ENCODE measurements at places on chromosomes 2 and 18.

GRCh38 chr2:178764097-178764496 is 43.1 kb downstream of the TTN start:
- DNase-seq = no peak
- no peaks in the 10 kb centered on the region for H3K36me3 ChIP-seq
- peaks cover 2% of the 10 kb centered on the region for H3K27me3 ChIP-seq
- H3K4me1 ChIP-seq = no peaks in the 10 kb centered on the region

DNA sequence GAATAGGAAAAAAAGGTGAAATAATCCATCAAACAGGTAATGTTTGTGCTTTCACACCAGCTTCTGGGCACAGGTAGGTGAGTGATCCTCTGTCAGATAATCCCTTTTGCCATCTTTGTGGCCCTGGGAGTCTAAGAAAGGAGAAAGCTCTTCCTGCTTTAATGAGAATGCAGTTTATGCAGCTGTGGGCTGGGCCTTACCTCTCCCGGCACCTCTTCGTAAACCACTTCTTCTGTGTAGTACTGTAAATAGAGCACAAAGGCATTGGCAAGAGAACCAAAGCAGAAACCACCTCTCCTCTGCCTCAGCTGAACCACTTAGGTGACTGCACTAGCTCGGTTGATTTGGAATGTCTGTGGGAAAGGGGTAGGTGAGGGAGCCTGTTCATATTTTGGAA is 4.9 kb downstream of the NEB start:
- H3K4me1 ChIP-seq = no peaks in the 10 kb centered on the region
- H3K27me3 ChIP-seq = no peaks in the 10 kb centered on the region
- no peak overlapping the region for H3K27ac ChIP-seq
- DNase-seq = no peak
- no peak overlapping the region for H3K4me3 ChIP-seq

DNA sequence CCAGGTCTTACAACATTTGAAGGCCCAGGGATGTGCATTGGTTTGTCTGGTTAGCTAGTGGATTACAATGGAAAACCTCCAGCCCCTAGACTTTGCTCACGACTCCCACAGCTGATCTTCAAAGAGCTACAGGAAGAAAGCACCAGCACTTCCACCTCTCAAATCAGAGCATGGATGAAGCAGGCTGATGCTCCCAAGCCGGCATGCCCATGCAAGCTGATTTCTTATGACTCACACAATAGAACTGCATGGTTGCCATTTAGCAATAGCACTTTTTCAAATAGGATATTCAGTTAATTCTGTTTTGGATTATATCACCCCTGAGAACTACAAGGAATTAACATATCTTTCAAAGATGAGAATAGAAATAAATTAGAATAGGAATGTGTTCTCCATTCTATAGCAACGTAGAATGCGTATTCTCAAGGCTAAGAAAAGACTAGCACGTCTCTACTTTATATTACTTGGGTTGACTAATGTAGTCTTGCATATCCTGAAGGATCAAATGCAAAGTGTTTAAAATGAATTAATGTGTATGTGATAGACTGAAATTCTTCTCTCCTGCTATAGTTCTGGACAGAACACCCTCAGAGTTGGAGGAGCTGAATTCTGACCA is 292.4 kb downstream of the TRIB2 start:
- H3K36me3 ChIP-seq = no peaks in the 10 kb centered on the region
- H3K4me3 ChIP-seq = no peak overlapping the region
- peaks cover 8% of the 10 kb centered on the region for H3K27me3 ChIP-seq
- H3K27ac ChIP-seq = no peak overlapping the region

GRCh38 chr2:151292546-151292945 is 3.1 kb upstream of the NMI start:
- DNase-seq = no peak
- H3K27me3 ChIP-seq = no peaks in the 10 kb centered on the region
- peaks cover 2% of the 10 kb centered on the region for H3K4me1 ChIP-seq
- H3K36me3 ChIP-seq = no peaks in the 10 kb centered on the region
- H3K4me3 ChIP-seq = no peak overlapping the region

DNA sequence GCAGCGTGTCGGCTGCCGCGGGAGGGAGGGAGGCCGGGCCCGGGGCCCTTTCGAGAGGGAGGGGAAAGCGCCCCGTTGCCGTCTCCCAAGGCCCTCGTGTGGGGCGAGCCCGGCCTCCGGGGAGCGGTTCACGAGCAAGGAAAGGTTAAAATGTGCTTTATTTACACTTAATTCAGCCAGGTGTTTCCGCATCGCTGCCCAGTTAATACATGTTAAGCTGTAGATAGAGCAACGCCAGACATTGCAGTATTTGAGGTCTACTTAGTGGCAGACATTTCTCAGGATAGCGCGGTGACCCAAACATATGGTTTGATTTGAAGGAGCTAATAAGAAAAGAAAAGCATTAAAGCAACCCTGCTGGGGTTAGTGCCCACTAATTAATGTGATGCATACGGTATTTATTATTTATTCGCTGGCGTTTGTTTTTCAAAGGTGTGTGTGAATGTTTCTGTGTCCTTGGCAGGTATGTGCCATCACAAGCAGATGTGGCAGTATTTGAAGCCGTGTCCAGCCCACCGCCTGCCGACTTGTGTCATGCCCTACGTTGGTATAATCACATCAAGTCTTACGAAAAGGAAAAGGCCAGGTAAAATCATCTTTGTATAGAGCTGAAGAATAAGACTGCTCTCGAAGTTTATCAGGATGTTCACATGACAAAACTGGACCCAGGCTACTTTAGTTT is 571 bp downstream of the EEF1B2 start:
- H3K4me1 ChIP-seq = peaks cover 2% of the 10 kb centered on the region
- H3K36me3 ChIP-seq = peaks cover 17% of the 10 kb centered on the region
- peak overlapping the region; percentile 73 for H3K27ac ChIP-seq

GRCh38 chr18:6150430-6150829 is 255.1 kb upstream of the TMEM200C start:
- H3K27ac ChIP-seq = no peak overlapping the region
- DNase-seq = no peak
- no peaks in the 10 kb centered on the region for H3K27me3 ChIP-seq
- no peaks in the 10 kb centered on the region for H3K36me3 ChIP-seq

DNA sequence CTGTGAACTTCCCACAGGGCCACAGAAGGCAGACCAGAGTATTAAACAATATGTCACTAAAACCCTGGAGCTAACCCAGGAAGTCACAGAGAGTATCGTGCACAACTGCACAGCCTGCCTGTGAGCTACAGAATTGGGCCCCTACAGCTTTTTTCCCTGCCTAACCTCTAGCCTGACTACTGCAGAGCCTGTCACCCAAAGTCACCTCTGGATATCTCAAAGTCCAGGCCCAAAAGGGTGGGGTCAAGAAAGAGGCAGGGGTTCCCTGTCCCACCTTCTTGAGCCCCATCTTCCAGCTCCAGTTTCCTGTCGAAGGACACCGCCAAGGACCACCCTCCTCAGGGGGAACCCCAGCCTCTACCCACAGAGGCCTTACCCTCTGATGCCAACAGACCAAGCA is 13.5 kb downstream of the GAD1 start:
- H3K36me3 ChIP-seq = no peaks in the 10 kb centered on the region
- H3K4me1 ChIP-seq = no peaks in the 10 kb centered on the region
- DNase-seq = no peak
- peaks cover 12% of the 10 kb centered on the region for H3K27me3 ChIP-seq

DNA sequence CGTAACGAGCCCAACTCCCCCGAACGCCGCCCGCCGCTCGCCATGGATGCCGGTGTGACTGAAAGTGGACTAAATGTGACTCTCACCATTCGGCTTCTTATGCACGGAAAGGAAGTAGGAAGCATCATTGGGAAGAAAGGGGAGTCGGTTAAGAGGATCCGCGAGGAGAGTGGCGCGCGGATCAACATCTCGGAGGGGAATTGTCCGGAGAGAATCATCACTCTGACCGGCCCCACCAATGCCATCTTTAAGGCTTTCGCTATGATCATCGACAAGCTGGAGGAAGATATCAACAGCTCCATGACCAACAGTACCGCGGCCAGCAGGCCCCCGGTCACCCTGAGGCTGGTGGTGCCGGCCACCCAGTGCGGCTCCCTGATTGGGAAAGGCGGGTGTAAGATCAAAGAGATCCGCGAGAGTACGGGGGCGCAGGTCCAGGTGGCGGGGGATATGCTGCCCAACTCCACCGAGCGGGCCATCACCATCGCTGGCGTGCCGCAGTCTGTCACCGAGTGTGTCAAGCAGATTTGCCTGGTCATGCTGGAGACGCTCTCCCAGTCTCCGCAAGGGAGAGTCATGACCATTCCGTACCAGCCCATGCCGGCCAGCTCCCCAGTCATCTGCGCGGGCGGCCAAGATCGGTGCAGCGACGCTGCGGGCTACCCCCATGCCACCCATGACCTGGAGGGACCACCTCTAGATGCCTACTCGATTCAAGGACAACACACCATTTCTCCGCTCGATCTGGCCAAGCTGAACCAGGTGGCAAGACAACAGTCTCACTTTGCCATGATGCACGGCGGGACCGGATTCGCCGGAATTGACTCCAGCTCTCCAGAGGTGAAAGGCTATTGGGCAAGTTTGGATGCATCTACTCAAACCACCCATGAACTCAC is 673 bp downstream of the PCBP1 start:
- H3K27me3 ChIP-seq = no peaks in the 10 kb centered on the region
- peaks cover 20% of the 10 kb centered on the region for H3K36me3 ChIP-seq
- peak; percentile 58 for DNase-seq
- H3K4me1 ChIP-seq = peaks cover 6% of the 10 kb centered on the region
- peak overlapping the region; percentile 95 for H3K4me3 ChIP-seq
- peak overlapping the region; percentile 99 for H3K27ac ChIP-seq

DNA sequence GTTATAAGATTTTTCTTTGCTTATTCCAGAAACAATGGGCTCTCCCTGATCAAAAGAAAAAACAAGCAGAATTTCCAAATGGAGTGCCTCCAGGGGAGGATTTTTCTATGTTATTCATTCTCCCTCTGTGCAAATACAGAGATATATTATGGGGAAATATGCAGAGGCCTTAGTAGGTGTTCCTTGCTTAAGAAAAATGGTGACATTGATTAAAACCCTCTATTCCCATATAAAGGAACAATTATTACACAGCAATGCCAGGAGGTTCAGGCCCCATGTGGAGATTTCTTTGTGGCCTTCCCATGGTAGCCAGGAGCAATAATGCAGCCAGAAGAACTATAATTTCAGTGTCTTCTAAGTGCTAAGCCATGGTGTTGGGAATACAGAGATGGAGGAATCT is 255.9 kb upstream of the CXCR4 start:
- no peak overlapping the region for H3K27ac ChIP-seq
- H3K27me3 ChIP-seq = no peaks in the 10 kb centered on the region
- DNase-seq = no peak
- H3K4me3 ChIP-seq = no peak overlapping the region

DNA sequence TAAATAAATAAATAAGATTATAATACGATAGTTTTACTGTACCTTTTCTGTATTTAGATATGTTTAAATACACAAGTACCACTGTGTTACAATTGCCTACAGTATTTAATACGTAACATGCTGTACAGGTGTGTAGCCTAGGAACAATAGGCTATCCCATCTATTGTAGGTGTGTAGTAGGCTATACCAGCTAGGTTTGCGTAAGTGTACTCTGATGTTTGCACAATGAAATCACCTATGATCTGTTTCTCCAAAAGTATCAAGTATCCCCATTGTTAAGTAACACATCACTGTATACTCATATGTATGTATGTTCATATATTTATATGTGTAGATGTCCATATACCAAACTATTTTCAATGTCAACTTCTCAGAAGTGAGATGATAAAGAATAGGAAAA is 118.2 kb upstream of the RND3 start:
- H3K36me3 ChIP-seq = no peaks in the 10 kb centered on the region
- no peak overlapping the region for H3K27ac ChIP-seq
- DNase-seq = no peak
- no peak overlapping the region for H3K4me3 ChIP-seq
- peaks cover 17% of the 10 kb centered on the region for H3K4me1 ChIP-seq

- H3K27ac ChIP-seq = no peak overlapping the region
- DNase-seq = no peak
- H3K4me1 ChIP-seq = no peaks in the 10 kb centered on the region
- no peaks in the 10 kb centered on the region for H3K27me3 ChIP-seq
These were observed 603.7 kb downstream of the ARHGAP15 start for GRCh38 chr2:143732871-143733270.

DNA sequence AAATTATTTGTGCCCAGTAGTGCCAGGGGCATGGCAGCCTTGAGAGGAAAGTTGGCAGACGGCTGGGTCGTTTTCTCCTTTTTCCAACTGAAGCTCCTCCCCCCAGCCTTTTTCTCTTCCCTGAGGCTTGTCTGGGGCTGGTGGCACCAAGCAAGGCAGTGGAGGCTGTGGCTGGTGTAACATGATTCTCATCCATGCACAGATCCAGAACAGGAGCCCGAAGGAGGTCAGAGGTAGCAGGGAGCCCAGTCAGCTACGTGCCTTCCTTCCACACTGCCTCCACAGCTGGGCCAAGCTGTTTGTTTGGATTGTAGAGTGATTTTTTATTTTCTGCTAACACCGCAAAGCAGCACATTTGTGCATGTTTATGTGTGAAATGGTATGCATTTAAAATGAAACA is 170.3 kb upstream of the MGAT5 start:
- H3K4me3 ChIP-seq = no peak overlapping the region
- H3K27me3 ChIP-seq = peaks cover 3% of the 10 kb centered on the region
- peaks cover 12% of the 10 kb centered on the region for H3K4me1 ChIP-seq
- H3K27ac ChIP-seq = no peak overlapping the region

DNA sequence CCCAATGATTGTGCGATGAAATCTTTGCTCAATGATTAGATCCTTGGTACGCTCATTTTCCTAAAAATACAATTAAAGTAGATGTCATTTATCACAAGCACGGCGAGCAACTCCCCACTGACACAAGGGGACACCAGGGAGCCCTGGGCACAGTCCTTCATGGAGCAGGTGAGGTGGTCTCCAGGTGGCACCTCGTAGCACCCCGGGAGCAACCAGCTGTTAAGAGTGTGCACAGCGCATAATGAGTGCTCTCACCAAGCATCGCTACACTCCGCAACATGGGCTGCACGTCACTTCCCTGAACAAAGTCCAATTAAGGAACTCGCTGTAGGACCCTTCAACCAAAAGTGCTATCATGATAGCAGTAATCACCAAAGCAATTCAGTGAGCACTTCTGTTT is 59.8 kb downstream of the ANO7 start:
- no peaks in the 10 kb centered on the region for H3K4me1 ChIP-seq
- peaks cover 85% of the 10 kb centered on the region for H3K36me3 ChIP-seq
- H3K4me3 ChIP-seq = no peak overlapping the region
- no peaks in the 10 kb centered on the region for H3K27me3 ChIP-seq
- no peak for DNase-seq
- no peak overlapping the region for H3K27ac ChIP-seq

DNA sequence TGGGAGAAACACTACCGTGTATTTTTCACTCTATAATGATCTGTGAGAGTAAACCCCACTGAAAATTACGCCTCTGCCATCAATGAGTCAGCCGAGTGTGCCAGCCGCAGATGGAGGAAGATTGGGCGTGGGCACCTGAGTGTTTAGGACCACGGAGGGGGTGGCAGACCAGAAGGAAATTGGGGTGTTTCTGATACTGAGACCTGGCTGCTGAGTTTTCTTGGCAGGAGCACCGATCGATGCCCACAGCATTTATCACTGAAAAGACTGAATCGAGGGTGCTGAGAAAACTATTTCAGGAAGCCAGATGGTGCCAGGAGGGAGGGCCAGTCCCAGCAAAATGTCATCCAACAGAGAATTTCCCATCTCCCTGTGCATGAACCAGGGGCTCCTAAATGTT is 91.9 kb upstream of the TPO start:
- no peak overlapping the region for H3K27ac ChIP-seq
- no peak overlapping the region for H3K4me3 ChIP-seq
- no peaks in the 10 kb centered on the region for H3K36me3 ChIP-seq
- H3K27me3 ChIP-seq = no peaks in the 10 kb centered on the region
- H3K4me1 ChIP-seq = no peaks in the 10 kb centered on the region

- H3K27me3 ChIP-seq = no peaks in the 10 kb centered on the region
- no peak overlapping the region for H3K4me3 ChIP-seq
- H3K36me3 ChIP-seq = no peaks in the 10 kb centered on the region
- DNase-seq = peak; percentile 45
- no peak overlapping the region for H3K27ac ChIP-seq
- no peaks in the 10 kb centered on the region for H3K4me1 ChIP-seq
These were observed 552.4 kb upstream of the CDH2 start for GRCh38 chr18:28729321-28729720.
